ENCODE measurements at places on chromosomes 7 and 10.

- DNase-seq, result peak; percentile 9
Observed at GRCh38 chr10:133058331-133059092, 29.2 kb upstream of the ADGRA1 start.

DNA sequence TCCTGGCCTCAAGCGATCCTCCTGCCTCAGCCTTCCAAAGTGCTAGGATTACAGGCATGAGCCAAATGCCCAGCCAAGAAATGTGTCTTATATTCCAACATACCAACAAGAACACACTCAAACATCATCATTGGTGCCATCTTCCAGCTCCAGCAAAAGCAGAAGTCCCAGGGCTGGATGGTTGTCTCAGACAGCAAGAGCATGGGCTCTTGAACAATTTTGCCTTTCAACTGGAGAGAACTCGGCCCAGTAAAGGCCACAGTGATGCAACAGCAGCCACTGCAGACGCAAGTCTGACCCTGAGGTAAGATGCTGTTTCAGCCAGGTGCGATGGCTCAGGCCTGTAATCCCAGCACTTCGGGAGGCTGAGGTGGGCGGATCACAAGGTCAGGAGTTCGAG lies 52.8 kb upstream of the NFE2L3 start:
- DNase-seq, result no peak

DNA sequence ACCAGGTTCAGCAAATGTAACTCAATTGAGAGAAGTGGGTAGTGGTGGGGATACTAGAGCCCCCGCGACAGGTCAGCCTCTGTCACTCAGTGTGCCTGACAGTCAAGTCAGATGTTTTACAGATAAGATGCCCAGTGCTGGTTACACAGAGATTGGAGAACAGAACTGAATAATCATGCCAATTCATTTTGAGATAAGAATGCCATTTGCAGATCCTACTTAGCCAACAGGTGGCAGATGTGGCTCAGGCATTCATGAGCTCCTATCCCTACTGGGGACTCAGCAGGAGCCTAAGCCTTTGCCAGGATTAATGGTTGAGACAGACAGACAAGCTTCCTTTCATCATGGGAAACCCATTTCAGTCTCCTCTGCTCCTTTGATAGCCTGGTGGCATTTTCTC lies 137.8 kb downstream of the MAPK8 start:
- DNase-seq, result peak; percentile 34

- peak; percentile 1 for DNase-seq
Observed at GRCh38 chr7:11026452-11027359, 53.0 kb downstream of the PHF14 start.

All from cardiac muscle cell (in vitro differentiated cells and primary cell).